Stimulated activated CD4-positive, alpha-beta T cell treated with anti-CD3 and anti-CD28 coated beads, TNF-alpha, amount 100 ng/mL, for 1 hour (primary cell): ENCODE measurements at places on chromosomes 2 and 18.

GRCh38 chr2:232367016-232367415 is 11.5 kb upstream of the ALPP start:
- no peak for DNase-seq

DNA sequence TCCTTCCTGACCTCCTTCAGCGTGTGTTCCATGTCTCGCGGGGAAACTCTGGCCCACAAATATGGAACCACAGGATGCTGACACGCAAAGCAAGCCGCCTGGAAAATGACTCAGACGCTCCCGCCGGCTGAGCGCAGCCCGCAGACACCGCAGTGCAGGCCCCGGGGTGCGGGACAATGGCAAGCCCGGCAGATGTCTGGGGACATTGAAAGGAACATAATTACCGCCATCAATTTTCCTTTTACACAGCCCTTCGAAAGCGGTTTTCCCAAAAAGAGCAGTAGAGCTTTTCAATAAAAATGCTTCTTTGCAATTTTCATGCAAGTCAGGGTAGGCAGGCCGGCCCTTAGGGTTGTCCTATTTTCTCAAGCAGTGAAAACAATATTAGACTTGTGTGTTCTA is 159.2 kb upstream of the SH3BP4 start:
- no peak for DNase-seq

DNA sequence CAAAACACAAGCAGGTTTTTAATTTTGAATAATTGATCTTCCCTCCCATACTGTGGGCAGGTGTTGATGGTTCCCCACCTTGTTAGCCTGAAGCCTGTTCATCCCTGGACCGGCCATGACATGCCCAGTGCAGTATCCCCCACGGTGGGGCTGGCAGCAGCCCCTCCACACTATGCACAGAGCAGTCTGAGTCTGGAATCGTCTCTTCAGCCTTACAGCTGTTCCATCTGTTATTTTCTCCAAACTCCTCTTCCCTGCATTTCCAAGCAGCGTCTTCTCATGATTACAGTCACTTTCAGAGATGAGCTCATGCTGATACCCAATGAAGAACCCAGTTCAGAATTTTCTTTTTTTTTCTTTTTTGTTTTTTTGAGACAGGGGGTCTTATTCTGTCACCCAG is 68.2 kb downstream of the ADI1 start:
- DNase-seq, result no peak

GRCh38 chr2:26660363-26660962 is 19.3 kb upstream of the CIB4 start:
- no peak for DNase-seq

DNA sequence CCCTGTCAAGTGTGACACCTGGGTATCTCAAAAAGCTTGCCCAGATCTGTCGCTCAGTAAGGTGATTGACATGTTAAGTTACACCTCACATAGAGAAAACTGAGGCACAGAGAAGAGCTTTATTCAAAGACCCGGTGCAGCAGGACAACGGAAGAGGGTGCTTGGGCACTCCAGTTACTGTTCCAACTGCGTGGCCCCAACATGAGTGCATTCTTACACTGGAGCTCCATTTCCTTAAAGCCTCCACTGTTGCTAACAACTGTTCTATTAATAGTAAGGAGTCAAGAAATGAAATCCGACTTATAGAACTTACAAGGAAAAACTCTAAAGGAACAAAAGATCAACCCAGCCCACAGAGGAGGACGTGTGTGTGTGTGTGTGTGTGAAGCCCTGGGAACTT is 54.8 kb upstream of the REV1 start:
- no peak for DNase-seq

DNA sequence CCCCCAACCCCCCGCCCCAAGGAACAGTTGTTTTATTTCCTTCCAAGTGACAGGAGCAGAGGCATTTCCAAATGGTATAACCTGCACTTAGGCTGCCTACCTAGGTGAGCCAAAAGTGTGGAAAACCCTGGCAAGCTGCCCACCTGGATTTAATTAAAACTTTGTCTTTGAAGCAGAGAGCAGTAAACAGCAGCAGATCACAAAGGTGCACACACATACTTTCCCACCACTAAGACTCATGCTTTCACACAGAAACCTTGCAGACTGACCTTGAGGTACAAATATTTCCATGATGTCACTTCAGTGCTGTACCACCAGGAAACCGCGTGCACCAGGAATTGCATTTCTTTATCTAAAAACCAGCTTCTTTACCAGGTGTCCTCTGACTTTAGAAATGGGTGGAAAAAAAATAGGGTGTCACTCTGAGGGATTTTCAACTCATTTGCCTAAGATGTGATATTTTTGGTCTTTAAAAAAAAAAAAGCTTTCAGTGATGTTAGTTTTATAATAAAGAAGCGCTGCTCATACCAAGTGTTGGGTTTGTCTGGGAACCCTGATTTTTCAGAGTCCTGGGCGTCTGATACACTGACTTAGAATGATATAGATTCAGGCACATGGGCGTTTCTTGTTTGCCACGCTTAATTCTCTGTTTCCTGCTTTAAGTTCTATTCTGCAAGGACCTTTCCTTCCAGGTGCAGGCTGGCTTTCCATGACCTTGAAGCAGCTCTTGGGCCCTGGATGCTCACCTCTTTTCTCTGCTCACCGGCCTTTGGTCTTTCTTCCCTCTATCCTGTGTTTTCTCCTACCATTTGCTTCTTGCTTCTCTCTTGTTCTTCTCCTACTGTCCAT is 70.7 kb upstream of the BCL2L11 start:
- DNase-seq, result no peak

GRCh38 chr2:134448650-134449049 is 194.8 kb downstream of the MGAT5 start:
- no peak for DNase-seq

- DNase-seq, result no peak
Observed at GRCh38 chr2:120392923-120393322, 47.0 kb downstream of the INHBB start.

DNA sequence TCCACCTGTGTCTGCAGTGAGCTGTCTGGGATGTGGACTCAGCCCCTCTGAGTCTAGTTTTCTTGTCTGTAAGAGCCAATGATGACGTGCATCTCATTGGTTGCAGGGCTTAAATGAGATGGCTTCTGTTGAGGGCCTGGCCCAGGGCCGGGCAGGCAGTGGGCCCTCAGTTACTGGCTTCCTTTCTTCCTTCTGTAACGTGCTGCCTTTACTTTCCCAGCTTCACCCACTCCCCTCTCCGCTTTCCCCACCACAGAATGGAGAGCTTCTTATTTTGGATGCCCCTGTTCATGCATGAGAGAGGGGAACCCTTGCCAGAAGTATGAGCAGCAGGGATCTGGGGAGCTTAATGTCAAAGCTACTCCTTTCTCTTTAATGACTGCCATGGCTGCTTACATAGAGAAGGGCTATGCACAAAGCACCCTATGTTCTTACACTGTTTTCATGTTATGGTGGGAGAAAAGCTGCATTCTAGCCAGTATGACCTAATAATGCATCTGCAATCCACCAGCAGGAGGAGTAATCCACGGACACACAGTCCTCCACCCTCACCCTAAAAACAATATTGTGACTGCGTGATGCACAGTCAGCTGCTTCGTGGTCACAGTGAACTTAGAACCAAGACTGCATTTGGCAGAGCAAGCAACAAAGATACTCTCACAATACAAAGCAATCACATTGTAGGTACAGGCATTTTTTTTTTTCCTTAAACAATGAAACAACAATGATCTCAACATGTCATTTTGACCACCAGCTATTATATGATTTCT is 37.2 kb downstream of the CREG2 start:
- no peak for DNase-seq

- no peak for DNase-seq
Observed at GRCh38 chr2:6972067-6972710, 55.0 kb downstream of the RNF144A start.

DNA sequence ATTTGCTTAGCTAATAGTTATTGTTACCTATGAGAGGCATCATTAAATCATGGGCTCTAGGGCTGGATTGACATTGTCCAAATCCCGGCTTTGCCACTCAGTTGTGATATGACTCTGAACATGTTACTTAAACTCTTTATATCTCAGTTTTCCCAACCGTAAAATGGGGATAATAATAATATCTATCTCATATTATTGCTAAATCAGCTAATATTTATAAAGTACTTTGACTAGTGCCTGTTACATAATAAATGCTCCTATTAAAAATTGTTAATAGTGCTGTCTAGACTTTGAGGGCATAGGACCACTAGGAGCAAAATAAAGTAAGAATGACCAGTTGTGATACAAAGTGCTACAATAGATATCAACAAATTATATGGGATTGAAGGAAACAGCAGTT is 376.3 kb upstream of the FIGN start:
- no peak for DNase-seq

DNA sequence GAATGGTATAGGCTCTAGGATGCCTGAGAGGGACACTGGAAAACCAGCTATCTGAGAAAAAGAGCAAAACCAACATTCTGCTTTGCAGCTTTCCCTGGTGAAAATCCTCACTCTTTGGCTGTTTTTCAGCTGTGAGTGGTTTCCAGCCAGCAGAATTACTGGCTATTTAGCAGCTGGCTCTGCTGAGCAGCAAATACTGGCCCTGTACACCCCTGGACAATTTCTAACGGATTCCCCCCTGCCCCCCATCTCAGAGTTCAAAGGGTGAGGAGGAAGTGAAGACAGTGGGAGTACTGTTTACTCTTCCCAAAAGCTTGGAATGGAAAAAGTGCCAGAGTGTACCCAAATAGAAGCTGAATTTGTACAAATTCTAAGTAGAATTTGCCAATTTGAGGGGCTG is 26.1 kb upstream of the IMP4 start:
- no peak for DNase-seq

- no peak for DNase-seq
Observed at GRCh38 chr2:82139979-82140611, 1835.5 kb upstream of the LRRTM1 start.

DNA sequence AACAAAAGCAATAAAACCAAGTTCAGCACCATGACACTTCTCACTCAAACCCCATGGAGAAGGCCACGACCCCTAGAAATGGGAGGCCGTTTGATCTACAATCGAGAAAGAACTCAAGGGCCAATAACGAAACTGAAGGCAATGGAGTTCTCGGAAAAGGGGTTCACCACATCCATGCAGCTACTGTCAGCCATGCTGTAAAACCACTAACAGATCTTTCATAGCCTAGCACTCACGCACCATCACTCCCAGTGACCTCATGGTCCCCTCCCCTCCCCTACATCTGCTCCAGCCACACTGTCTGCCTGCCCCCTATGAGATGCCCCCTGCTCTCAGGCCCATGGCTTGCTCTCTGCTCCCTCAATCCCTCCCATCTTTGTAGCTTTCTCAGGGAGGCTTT is 135.3 kb downstream of the TMEM163 start:
- DNase-seq, result no peak

DNA sequence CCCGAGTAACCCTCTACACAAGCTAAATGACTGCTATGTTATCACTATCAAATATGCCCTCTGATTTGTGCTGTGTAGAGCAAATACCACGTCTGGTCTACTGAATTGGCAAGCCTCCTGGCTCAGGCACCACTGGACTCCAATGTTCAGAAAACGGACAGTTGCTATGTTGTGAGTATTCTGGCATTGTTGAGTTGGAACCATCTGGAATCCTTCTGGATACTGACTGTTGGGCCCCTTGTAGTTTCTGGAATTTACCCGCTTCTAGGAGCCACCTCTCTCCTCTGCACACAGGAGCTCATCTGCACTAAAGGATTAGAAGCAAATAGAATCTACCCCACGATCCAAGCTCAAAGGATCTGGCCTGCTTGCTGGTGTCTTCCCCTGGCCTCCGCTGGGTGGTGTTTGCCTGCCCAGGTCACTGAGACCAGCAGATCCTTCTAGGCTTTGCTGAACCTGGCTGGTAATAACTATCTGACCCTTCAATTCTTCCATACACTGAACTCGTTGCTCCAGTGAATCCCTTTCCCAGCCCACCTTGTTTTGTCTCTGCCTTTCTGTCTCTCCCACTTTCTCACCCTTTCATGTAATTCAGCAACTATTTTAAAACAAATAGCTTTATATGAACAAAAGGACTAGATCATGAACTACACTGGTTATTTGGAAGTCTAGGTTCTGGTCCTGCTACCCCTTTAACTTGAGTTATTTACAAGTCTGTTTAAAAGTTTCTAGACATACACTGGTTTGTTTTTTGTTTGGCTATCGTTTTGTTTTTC is 2.1 kb upstream of the HAAO start:
- DNase-seq, result no peak

DNA sequence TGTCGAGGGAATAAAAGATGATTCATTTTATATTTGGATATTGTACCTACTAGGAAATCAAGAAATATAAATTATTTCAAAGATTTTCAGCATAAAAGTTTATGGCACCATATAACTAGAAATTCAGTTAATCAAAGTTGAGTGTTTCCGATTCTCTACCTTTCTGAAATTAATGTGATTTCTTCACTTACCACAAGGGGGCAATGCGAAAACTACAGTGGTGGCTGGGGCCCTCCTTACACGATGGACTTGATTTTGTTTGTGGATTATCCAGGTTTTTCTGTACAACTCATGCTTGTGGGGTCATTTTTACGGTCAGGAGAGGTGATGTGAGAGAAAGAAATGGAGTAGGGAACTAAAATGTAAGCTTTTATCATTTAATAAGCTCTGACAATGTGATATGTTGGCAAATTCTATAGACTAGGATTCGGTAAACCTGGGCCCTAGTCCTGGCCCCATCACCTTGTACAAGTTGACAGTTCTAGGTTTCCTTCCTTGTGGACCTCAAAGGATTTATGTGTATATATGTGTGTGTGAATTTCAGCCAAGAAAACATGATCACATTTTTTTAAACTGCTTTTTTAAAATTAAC is 47.6 kb downstream of the G6PC2 start:
- no peak for DNase-seq

DNA sequence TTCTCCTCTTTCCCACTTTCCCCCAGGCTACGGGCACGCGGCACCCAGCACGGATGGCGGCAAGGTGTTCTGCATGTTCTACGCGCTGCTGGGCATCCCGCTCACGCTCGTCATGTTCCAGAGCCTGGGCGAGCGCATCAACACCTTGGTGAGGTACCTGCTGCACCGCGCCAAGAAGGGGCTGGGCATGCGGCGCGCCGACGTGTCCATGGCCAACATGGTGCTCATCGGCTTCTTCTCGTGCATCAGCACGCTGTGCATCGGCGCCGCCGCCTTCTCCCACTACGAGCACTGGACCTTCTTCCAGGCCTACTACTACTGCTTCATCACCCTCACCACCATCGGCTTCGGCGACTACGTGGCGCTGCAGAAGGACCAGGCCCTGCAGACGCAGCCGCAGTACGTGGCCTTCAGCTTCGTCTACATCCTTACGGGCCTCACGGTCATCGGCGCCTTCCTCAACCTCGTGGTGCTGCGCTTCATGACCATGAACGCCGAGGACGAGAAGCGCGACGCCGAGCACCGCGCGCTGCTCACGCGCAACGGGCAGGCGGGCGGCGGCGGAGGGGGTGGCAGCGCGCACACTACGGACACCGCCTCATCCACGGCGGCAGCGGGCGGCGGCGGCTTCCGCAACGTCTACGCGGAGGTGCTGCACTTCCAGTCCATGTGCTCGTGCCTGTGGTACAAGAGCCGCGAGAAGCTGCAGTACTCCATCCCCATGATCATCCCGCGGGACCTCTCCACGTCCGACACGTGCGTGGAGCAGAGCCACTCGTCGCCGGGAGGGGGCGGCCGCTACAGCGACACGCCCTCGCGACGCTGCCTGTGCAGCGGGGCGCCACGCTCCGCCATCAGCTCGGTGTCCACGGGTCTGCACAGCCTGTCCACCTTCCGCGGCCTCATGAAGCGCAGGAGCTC is 35.4 kb downstream of the KCNK3 start:
- DNase-seq, result no peak
